ENCODE measurements at places on chromosomes 5 and 9. TPM values are rescaled to one million over a fixed set of nuclear protein-coding genes. Genes with fewer than 3 reads are reported as not detected.
A peak's percentile ranks its signal among the peaks of the same experiment; 100 is the strongest.

The DBH gene
- total RNA-seq: not detected

The THBS4 gene
- total RNA-seq: under 0.01 TPM

The OSMR gene
- total RNA-seq: 21.2 TPM

The SLCO6A1 gene
- total RNA-seq: 0.60 TPM

DNA sequence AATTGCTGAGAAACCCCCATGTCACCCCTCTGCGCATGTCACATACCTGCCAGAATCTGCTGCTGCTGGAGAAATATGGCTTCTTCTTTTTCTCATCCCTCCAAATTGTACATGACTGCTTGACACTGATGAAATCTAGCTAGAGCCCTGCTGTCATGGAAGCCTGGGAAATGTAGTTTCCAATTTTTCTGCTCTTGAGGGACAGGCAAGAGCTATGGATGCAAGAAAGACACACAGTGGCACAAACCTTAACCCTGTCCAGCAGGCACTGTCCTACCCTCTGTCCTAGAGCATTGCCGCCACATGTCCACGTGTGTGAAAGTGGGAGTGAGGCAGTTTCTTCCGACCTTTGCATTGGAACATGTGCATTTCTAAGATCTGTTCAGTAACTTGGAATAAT, 255.5 kb upstream of the SEMA6A start:
- no peak for DNase-seq

DNA sequence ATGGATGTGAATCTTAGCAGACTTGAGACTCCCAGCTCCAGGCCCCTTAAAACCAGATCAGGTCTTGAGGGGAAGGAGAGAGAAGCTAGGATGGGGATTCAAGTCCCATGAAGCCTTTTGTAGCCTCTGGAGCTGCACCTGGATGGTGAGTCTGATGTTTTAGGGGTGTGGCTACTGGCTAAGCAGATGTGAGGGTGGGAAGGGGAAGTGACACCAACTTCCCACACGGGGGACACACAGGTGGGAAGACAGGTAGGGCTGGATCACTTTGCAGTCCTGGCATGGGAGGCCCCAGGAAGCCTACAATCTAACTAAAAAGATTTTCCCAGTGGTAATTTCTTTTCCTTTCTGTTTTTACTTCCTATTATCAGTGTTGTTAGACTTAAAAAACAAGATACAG, 38.7 kb upstream of the UBAP2 start:
- no peak for DNase-seq

DNA sequence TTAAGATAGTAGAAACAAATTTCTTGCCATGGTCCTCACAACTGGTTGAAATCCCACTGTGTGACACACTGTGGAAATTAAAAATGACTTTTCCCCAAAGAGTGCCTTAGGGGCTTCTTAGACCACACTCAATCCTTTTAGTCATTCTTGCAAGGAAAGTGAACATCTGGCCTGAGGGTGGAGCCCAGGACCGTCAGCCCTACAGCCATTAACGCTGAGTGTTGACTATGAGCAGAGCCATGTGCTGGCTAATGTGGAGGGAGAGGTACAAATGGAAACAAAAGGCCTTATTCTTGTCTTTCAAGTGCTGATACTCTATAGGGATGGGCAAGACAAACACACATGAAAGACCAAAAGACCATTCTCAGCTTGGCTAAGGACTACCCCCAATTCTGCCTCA, 456.5 kb downstream of the ZSWIM6 start:
- DNase-seq: peak; percentile 14

DNA sequence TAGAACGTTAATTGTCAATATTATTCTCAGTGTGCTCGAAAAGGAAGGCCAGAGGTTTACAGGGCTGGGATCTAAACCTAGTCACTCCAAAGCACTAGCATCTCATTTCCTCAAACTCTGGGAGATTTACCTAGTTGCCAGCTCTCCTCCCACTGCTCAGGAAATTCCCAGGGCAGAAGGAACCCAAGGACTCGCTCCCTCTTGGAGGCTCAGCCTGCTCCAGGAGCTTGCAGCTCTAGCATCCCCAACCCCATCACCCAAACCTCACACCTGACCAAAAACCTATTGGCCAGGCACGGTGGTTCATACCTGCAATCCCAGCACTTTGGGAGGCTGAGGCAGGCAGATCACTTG, 26.0 kb downstream of the SERINC5 start:
- no peak for DNase-seq

DNA sequence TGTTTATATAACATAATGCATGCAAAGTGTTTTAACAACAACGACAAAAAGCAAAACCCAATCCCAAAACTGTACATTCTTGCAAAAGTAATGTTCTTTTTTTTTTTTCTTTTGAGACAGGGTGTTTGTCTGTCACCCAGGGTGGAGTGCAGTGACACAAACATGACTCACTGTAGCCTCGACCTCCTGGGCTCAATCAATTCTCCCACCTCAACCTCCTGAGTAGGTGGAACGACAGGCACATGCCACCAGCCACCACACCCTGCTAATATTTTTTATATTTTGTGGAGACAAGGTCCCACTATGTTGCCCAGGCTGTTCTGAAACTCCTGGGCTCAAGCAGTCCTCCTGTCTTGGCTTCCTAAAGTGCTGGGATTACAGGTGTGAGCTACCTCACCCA, 13.6 kb upstream of the HAVCR1 start:
- DNase-seq: no peak

- DNase-seq: no peak
Observed at GRCh38 chr5:169301986-169302385, 1.0 kb upstream of the SLIT3 start.

DNA sequence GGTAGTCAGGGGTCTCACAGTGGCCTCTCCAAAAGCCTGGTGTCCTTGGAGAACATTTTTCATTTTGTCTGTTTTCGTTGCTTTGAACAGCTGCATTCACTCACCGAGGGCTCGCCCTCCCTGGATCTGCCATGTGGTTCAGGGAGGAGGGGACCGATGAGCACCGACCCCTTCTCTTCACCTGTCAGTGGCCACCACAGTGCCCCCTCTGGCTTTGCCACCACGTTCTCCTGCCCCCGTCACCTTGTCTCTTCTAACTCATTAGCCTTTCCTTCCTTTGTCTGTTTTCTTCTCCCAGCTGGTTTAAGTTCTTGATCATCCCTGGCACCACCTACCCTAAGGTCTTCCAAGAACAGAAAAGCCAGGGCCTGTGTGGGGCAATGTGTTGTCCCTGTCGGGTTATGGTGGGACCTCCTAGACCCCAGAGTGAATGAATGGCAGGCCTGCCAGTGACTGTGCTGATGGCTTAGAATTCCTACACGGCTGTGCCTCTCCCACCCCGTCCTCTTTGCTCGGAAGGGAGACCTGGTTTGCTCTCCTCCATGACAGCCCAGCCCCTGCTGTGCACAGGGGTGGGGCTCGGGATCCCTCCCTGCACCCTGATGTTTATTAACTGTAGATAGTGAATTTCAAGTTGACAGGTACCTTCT, 90.0 kb downstream of the ANKRD33B start:
- no peak for DNase-seq

GRCh38 chr5:126369995-126370731, 53.0 kb upstream of the GRAMD2B start:
- no peak for DNase-seq

- DNase-seq: no peak
Observed at GRCh38 chr9:93066978-93067603, 8.6 kb downstream of the SUSD3 start.

- DNase-seq: no peak
Observed at GRCh38 chr9:1761807-1762206, 253.3 kb upstream of the SMARCA2 start.

DNA sequence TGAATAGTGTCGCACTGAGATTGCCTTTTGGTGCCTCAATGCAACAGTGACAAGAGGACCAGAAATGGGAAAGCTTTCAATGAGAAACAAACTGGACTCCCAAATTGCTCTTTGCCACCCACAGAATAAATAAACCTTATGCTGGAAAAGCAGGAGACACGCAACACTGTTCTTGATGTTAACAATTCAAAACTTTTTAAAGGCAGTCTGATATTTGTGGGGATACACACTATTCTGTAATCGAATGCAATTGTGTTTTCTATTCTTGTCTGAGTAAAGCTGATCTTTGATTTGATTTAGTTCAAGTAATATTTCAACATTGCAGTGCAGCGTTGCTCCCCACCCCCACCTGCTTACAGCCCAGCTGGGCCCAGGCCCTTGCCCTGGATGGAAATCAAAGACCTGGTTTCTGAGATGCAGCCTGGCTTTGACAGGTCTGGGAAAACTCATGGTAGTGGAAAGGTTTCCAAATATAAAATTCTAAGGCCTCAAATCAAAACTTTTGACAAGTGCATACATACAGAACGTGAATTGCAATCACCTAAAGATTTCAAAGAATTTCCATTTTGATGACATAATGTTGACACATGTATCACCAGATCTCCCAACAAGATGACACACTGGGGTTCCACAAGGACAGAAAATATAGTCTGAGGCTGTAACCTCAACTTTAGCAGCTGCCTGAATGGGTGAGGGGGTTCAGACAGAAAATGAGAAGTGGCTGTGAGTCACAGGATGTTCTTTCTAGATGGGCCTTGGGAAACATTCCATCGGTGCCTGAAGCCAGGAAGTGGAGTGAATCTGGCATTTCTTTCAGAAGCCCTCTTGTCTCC, 55.1 kb downstream of the ABCA1 start:
- peak; percentile 100 for DNase-seq

DNA sequence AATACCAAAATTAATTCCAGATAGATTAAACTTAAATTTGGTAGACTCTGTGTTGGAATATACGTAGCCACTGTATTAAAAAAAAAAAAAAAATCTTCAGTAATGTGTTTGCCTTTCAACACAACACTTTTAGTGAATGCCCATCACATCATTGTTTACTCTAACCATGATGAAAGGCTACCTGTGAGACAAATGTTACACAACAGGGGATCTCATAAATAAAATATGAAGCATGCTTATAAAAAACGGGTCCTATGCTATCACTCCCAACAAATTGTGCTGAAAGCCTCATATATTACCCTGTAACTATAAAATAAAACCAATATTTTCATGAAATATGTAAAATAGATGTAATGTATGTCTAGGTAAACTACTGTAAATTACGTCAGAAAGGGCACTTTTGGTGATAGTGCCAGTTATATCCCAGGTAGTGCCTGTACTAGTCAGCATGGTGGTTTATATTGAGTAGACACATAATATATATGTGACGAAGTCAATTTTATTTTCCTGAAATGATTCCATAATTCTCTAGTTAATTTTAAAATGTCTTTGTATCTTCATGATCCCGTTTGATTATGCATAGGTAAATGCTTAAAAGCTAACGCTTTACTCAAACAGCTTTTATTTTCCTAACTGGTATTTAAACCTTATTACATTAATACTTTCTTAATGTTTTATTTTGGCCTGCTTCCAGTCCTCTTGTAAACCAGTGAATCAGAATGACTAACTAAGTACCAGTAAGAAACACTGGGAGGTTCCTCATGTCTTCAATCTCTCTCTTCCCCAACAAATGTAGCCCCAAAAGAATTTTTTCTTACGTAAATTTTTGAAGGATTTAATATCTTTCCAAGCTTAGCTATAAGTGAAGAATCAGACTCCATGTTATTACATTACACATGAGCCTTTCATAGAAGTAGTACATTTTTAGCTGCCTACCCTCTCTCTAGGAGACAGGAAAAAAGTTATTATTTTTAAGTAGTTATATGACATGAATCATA, 420.3 kb downstream of the GABRG2 start:
- DNase-seq: no peak

GRCh38 chr9:5566054-5566618, 55.8 kb downstream of the PDCD1LG2 start:
- no peak for DNase-seq

DNA sequence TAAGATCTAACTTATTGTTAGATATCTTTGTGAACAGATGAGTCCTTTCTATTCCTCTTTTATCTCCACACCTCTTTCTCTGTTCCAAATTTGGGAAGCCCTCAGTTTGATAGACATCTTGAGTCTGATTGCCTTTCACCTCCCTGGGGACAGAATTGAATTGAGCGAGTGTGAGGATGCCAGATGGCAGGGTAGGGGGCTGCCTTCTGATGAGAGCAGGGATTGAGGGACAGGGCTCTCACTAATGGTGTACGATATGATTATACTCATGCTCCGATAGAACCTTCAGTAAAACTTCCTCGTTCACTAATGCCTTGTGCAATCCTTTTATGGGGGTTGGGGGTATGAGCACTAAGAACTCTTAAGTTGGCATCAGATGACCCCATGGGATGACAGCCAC, 172.1 kb upstream of the DAP start:
- DNase-seq: no peak

DNA sequence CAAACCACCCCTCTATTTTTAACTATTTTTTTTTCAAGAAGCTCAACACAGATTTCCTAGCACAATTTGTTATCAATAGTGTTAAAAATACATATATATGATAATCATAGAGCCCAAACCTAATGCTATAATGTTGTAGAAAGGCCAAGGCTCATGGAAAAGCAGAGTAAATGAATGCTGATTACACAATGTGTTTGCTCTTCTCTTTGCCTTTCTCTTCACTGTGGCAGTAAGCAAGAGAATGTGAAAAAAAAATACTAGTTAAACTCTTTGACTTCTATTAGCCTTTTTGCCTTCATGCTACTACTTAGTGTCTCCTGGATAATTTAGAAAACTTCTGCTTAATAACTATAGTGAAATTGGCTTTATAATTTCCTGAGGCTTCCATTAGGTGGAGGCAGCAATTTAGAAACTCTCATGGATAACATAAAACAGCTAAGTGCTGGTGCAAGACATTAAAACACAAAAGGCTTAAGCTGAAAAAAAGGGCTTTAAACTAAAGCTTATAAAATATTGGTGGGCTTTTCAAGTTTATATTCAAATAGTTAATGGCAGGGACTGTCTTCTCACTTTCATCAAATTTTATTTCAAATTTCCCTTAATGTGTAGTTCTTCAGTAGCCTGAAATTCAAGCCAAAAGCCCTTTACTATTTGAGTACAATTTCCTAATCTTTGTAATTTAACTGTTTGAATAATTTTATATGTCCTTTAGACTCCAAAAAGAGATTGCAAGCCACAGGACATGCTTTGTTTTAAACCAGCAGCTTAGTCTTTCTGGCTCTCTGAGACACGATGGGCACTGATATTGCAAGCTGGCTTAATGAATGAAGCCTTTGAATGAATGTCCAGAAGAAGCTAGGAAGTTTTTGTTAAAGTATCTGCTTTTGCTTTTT, 2031.8 kb upstream of the CDH6 start:
- no peak for DNase-seq

DNA sequence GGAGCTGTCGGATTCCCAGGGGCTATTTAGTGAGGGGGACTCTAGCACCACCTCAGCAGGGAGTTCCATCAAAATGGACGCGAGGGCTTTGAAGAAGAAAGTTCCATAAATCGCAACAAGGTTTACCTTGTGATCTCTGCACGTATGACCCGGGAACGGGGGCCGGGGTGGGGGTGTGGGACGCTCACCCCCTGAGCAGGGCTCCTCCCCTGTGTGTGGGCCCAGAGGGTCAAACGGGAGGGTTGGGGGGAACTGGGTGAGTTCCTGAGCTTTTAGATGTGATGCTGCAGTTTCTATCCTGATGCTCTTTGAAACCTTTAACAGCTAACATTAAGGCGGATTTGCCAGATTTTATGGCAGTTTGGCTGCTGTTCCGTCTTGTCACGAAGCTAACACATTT, 18.9 kb upstream of the LRRC14B start:
- DNase-seq: no peak

All from RPMI7951 (cell line).